ENCODE measurements at places on chromosomes 12 and 14.

DNA sequence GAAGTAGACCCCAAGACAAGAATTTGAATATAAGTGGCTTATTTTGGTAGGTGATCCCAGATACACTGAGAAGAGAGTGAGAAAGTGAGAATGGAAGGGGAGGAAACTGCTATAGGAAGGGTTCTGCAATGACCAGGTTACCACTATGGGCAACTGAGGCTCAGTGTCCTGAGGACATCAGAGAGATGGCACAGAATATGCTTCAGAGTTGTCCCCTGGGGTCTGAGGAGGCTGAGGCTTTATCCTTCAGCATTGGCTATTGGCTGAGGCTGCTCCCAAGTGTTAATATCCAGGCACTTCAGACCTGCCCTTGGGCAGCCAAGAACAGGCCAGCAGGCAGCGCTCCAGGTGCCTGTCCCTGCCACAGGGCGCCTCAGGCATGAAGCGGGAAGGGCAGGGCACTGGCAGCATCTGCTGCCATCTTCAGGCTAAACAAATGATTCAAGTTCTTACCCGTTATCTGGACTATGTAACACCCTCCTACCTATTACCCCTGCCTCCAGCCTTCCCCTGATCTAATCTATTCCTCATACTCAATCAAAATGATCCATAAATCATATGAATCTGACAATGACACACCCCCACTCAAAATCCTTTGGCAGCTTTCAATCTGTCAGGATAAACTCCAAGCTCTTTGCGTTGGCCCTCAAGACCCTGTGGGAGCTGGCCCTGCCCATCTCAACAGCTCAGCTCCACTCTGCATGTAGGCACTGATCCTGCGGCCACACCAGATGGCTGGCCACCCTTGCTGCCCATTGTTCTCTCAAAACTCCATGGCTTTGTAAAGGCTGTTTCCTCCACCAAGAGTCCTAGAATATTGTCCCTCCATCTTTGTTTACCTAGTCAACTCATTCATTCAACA, 42.4 kb downstream of the CKAP4 start:
- DNase-seq = no peak

- DNase-seq = no peak
These were observed 111.2 kb downstream of the MED13L start for GRCh38 chr12:116166306-116166705.

DNA sequence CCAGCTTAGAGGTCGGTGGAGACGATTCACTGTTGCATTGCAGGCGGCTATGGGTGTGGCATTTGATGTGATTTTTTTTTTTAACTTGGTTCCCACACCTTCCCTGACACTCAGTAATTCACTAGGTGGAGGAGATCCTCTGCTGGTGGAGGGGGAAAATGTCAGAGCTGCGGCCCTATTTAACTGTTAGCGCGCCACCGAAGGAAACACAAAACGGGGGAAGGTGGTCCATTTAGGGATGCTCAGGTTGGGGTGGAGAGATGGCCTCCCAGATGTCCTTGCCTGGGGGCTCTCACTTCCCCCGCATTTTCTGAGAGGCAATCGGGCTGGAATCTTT, 4.3 kb upstream of the HOXC12 start:
- no peak for DNase-seq

- DNase-seq = no peak
These were observed 12.1 kb downstream of the BMAL2 start for GRCh38 chr12:27344760-27345159.

GRCh38 chr14:101230161-101230850, 326.8 kb upstream of the RTL1 start:
- no peak for DNase-seq

GRCh38 chr12:132986885-132987225, 688 bp downstream of the ZNF26 start:
- no peak for DNase-seq

GRCh38 chr12:53966085-53966384, 6.9 kb upstream of the HOXC11 start:
- DNase-seq = no peak

- no peak for DNase-seq
These were observed 117.8 kb upstream of the COCH start for GRCh38 chr14:30756594-30756993.

- DNase-seq = peak; percentile 34
These were observed 120.1 kb upstream of the MAX start for GRCh38 chr14:65222440-65222858.

DNA sequence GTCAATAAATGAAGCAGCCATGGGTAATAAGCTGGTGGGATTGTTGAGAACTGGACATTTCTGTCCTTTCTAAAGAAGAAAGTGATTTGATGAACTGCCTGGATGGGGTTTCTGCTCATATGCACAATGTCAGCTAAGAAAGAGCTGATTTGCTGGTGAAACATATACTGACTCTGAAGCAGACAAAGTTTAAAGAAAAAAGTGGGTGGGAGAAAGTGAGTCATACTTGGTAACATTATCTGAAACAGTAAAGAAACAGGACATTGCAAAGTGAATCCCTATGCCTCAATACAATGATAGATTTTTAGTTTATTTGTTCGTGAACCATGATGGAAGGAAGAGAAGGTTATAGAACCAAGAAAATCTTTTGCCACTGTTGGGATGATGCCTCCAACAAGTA, 95.6 kb upstream of the DNM1L start:
- DNase-seq = no peak

DNA sequence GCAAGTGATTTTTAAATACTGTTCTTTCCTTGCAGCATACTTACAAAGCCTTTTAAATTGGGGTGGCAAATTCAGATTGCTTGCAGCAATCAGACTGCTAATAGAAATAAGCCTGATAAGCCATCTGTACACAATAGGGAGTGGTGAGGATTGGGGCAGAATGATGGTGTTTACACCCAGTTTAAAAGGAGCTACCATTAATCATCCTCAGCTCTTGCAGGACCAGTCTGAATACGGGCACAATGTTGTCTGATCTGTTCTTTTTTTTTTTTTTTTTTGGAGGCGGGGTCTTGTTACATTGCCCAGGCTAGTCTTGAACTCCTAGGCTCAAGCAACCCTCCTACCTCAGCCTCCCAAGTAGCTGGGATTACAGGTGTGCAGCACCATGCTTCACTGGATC, 50.1 kb upstream of the REP15 start:
- no peak for DNase-seq

- DNase-seq = no peak
These were observed 45.8 kb downstream of the NINJ2 start for GRCh38 chr12:617304-617915.

DNA sequence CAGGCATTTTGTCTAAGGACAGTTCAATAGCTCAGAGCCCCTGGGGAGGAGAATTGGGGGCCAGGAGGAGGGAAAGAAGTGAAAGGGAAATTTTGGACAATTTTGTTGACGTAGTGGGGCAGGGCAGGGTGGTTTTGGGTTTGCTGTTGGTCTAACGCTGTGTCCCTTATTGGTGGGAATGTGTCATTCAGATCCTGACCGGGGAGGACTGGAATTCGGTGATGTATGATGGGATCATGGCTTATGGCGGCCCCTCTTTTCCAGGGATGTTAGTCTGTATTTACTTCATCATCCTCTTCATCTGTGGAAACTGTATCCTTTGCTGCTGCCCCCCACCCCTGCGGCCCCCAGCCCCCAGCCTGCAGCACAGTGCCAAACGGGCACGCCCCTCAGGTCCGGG, 212.1 kb upstream of the FKBP4 start:
- DNase-seq = no peak

- peak; percentile 8 for DNase-seq
These were observed 32.4 kb upstream of the HELB start for GRCh38 chr12:66269757-66270383.

GRCh38 chr12:57008178-57008577, 1.8 kb upstream of the ZBTB39 start:
- no peak for DNase-seq

DNA sequence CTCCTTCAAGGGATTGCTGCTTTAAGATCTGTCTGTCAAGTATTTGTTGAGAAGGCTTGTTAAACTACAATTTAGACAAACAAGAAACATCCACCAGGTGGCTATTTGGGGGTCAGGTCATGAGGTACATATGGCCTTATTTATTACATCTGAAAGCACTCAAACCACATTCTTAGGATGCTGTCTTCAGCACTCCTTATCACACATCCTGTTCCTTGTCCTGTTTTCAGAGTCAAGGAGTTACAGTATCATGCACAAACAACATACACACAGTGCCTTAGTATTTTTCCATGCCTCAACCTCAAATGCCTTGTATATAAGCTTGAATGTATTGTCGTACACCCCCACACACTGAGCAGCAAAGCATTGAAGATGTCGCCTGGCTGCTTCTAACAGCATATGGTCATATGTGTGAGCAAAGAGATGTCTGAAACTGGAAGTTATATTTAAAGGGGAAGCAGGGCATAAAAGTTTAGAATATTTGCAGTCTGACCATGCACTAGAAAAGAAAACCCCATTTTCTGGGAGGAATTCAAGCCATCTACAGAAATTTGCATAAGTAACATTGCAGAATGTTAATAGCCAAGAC, 83.8 kb downstream of the KCNMB4 start:
- no peak for DNase-seq

- DNase-seq = no peak
These were observed 36.7 kb downstream of the RBM19 start for GRCh38 chr12:113929312-113929989.

- DNase-seq = no peak
These were observed 27.0 kb downstream of the CCDC85C start for GRCh38 chr14:99576761-99577705.

- DNase-seq = no peak
These were observed 55.7 kb downstream of the SLC15A5 start for GRCh38 chr12:16221776-16222175.

- no peak for DNase-seq
These were observed 70.5 kb downstream of the LMNTD1 start for GRCh38 chr12:25482625-25483024.

- no peak for DNase-seq
These were observed 7.3 kb downstream of the C2CD5 start for GRCh38 chr12:22536971-22537544.

DNA sequence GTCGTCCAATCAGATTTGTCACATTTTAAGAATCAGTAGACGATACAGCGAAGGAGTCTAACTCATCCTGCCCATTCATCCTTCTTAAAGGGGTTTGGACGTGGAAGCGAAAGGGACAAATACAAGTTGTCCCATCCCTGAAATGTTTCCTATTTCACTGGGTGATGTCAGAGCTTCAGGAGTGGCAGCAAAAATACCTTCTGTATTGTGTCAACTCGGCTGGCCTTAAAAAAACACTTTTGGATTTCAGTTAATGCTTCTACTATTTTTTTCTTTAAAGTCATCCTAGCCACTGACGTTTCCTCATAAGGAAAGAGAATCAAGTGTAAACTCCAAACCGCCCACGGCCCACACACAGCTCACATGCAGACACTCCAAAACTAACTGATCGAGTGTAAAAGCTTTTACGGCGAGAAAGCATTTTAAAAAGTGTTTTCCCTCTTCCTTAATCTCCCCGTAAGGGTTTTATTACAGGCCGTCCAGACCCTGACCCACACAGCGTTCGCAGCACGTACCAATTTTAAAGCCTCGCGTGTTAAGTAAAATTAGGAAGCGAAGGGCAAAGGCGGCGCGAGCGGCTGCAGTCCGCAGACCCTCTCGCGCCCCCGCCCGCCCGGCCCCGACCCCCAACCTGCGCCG, 593 bp downstream of the CFL2 start:
- DNase-seq = no peak

DNA sequence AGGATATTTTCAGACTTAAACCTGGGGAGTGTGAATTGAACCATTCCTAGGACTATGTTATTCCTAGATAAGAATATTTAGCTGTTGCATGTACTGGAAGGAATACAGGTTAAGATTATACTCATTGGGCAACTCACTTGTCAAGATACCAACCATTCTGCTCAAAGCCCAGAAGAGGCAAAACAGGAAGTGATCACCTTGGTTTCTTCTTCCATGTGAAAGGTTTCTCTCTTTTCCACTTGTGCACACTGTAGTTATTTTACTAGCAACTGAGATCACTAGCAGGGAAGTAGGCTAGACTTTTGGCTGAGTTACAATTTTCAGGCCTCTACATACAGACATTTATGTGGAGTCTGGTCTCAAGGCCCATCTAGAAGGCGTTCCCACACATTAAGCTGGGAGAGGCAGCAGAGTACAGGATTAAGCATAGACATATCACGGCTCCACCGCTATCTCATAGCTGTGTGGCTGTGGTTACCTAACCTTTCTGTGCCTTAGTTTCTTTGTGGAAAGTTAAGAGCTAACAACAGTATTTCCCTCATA, 83.9 kb upstream of the FERMT2 start:
- DNase-seq = no peak

- no peak for DNase-seq
These were observed 34.9 kb downstream of the LRTM2 start for GRCh38 chr12:1855241-1855640.

GRCh38 chr12:88600272-88600671, 20.0 kb upstream of the KITLG start:
- no peak for DNase-seq

GRCh38 chr12:27274706-27275105, 30.6 kb downstream of the STK38L start:
- DNase-seq = no peak

DNA sequence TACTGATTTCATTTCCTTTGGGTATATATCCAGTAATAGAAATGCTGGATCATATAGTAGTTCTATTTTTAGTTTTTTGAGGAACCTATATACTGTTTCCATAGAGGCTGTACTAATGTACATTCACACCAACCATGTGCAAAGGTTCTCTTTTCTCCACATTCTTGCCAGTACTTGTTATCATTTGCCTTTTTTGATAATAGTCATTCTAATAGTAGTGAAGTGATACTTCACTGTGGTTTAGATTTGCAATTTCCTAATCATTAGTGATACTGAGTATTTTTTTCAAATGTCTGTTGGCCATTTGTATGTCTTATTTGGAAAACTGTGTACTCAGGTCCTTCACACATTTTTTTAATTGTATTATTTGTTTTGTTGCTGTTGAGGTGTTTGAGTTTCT, 148.2 kb upstream of the NAV3 start:
- no peak for DNase-seq

DNA sequence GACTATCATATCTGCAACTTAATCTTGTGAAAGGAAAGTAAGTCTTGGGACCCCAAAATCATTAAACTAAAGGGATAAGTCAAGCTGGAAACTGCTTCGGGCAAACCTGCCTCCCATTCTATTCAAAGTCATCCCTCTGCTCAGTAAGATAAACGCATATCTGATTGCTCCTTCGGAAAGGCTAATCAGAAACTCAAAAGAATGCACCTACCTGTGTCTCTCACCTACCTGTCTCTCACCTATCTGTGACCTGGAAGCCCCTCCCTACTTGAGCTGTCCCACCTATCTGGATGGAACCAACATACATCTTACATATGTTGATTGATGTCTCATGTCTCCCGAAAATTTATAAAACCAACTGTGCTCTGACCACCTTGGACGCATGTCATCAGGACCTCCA, 19.9 kb downstream of the SEC23A start:
- no peak for DNase-seq

Measured in activated T-helper 1 cell treated with anti-CD3 and anti-CD28 coated beads, Interleukin-12 subunit alpha, Interleukin-12 subunit beta, Interleukin-2, Interleukin-4 antibody, amounts not matched to agents 30 ng/mL and 10 ng/mL and 1 ng/mL, durations not matched to agents 14 hours and 24 hours and 36 hours (primary cell).